NCI-H460 (cell line): ENCODE measurements at places on chromosomes 16 and 17.

GRCh38 chr16:19186408-19186807 is 18.4 kb downstream of the SYT17 start:
- DNase-seq: no peak

GRCh38 chr16:77868052-77868451 is 79.7 kb downstream of the VAT1L start:
- no peak for DNase-seq

DNA sequence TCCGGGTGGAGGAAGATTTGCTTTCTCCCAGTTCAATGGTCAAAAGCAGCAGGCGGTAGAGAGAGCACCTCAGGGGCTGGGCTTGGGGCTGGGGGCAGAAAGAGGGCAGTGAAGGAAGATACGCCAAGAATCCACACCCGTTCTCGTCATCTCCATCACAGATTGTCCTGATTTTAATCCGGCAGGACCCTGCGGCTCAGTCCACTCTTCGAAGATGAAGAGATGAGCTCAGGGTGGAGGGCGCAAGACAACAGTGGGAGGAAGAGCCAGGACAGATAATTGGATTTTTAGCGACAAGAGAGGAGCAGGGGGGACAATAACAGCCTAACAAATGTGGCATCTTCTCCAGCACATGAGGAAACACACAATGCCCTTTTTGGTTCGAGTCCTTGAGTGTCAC is 165.9 kb downstream of the SDK2 start:
- no peak for DNase-seq

DNA sequence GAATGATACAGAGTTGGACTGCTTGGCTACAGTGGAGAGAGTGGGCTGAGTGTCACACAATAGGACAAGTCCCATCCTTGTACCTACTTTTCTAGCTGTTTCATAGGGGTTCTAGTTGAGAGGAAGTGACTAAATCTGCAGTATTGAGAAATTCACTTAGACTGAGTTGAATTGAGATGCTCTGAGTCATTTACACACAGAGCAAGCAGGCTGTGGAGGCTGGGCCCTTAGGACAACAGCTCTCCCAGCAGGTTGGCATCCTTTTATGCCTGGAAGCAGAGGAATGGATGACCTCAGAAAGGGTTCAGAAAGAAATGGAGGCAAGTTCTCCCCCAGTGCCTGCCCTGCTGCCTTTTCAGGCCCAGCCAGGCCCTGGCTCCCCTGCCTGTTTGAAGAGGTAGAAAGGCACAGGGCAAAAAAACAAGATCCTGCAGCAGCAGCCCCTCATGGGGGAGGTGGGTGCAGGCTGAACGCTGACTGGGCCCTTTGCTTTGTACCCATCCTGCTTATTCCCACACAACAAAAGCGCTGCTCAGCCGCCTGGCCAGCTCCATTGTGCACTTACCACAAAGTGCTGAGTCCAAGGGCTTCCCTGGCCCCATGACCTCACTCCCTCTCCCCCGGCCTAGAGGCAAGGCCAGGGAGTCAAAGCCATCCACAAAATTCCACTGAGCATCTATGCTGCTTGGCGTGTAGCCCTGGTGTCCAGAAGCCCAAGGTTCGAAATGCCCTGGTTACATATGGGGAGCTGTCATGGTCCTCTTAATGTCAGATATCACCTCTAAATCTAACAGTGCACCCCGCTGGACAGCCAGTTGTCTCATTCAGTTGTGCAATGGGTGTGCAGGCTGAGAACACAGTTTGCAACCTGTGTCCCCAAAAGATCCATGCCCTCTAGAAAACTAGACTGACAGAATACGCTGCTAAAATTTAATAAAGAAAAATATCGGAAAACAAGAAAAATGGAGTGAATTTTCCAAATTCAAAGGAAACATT is 5.4 kb upstream of the CRYBA1 start:
- peak; percentile 88 for DNase-seq

- DNase-seq: no peak
Observed at GRCh38 chr17:71937914-71938313, 182.9 kb upstream of the SOX9 start.

- no peak for DNase-seq
Observed at GRCh38 chr17:58684003-58684402, 7.8 kb downstream of the TEX14 start.

DNA sequence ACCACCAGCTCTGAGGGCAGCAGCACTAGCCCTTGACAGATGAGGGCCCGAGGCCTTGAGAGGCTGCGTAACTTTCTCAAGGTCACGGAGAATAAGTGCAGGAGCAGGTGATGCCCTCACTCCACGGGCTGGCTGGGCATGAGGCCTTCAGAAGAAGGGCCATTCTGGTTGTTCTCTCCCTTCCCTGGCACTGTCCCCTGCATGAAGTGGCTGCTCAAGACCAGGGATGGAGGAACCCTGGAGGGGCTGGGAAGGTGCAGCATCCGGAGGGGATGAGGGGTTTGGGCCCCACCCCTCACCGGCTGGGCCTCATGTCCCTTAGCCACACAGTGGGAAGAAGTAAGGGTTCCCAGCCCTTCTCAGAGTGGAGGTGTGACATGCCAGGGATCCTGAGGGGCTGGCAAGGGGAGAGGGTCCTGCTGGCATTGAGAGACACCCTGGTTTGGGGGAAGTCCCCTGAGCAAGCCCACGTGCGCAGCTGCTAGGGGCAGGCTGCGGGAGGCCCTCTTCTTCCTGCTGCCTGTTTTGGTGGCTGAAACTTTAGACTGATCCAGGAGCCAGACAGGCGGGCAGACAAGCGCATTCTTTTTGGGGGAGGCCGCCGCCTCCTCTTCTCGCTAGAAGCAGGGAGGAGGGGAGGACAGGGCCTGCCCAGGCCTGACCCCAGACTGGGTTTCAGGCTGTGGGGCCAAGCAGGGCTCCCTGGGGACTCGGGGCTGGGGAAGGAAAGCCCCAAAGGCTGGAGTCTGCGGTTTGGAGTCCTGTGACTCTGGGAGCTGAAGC is 74.0 kb downstream of the N4BP1 start:
- no peak for DNase-seq

DNA sequence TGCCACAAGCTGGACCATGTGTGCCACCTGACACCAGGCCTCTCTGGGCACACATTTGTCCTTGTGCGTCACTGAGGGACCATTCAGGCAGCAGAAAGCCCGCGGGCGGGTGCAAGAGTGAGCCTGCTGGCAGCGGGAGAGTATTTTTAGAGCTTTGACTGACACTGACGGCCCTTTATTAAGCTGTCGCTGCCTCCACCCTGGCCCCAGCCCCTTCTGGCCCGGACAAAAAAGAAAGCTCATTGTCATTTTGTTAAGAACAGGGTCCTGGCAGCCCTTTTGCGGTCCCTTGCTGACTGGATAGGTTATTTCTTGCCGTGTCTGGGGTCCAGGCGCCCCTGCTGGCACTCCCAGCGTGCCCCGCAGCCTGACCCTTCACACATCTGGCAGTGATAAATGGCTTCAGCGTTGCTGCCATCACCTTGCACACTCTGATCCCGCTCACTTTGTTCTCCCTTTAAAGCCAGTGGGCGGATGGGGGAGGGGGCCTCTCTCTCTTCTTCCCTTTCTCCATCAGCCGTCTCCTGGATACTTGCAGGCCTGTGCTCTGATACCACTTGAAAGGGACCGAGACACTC is 78.4 kb upstream of the NKD1 start:
- DNase-seq: no peak

DNA sequence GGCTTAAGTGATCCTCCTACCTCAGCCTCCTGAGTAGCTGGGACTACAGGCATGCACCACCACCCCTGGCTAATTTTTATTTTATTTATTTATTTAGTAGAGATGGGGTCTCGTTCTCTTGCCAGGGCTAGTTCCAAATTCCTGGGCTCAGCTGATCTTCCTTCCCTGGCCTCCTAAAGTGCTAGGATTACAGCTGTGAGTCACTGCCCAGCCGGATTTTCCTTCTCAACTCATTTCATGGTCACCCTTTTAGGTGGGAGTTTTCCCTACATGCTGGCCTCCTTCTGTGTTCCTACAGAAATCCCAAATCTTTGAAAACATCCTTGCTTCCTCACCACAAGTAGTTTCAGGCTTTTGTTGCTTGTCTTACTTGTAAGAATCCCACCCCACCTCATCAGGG is 102.1 kb upstream of the SIAH1 start:
- no peak for DNase-seq

- DNase-seq: no peak
Observed at GRCh38 chr17:76625496-76625895, 18.1 kb downstream of the ST6GALNAC1 start.

- DNase-seq: no peak
Observed at GRCh38 chr17:48175692-48176470, 68.3 kb downstream of the SNX11 start.

GRCh38 chr16:58324792-58325191 is 30.0 kb upstream of the PRSS54 start:
- no peak for DNase-seq

GRCh38 chr17:36807496-36808179 is 129.6 kb upstream of the LHX1 start:
- no peak for DNase-seq

GRCh38 chr16:3155181-3155580 is 20.4 kb downstream of the ZNF213 start:
- no peak for DNase-seq
